Suppressor macrophage treated with lipopolysaccharide for 4 hours (primary cell): ENCODE measurements at places on chromosomes 2 and 18.

GRCh38 chr2:112754564-112754963 lies 9.8 kb downstream of the CKAP2L start:
- DNase-seq: peak; percentile 18

GRCh38 chr18:41024792-41025191 lies 930.2 kb upstream of the PIK3C3 start:
- no peak for DNase-seq

- peak; percentile 85 for DNase-seq
These were observed 34.9 kb downstream of the SLC38A11 start for GRCh38 chr2:164920430-164920829.

GRCh38 chr2:152464851-152465470 lies 130.0 kb downstream of the FMNL2 start:
- no peak for DNase-seq

GRCh38 chr2:68385220-68385906 lies 20.3 kb downstream of the PLEK start:
- peak; percentile 69 for DNase-seq

DNA sequence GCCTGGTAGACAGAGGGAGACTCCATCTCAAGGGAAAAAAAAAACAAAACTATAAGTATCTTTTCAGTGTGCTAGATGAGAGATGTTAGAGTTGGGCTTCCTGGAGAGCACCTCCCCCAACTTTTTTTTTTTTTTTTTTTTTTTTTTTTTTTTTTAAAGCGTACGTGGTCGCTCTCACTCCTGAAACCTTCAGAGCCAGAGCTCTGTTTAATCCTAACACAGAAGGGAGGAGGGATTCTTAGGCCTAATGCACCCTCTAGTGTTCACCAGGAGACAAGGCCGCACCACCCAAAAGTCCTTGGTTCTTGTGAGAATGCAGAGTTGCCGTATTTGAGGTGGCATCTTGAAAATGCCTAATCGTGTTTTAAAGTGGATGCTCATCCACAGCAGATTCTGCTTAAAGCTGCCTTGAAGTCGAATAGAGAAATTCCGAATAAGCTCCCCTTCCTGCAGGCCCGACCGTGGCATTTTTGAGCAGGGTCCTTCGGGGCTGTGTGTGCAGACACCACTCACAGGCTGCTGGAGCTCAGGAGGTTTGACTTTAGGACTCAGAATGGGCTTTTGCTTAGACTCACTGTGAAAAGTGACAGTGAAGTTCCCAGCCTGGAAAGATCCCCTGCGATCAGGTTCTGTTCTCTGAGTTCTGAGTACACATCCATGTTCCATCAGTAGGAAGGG lies 252.6 kb downstream of the AGAP1 start:
- peak; percentile 63 for DNase-seq

- DNase-seq: peak; percentile 73
These were observed 20.6 kb upstream of the ATRAID start for GRCh38 chr2:27191070-27191829.

DNA sequence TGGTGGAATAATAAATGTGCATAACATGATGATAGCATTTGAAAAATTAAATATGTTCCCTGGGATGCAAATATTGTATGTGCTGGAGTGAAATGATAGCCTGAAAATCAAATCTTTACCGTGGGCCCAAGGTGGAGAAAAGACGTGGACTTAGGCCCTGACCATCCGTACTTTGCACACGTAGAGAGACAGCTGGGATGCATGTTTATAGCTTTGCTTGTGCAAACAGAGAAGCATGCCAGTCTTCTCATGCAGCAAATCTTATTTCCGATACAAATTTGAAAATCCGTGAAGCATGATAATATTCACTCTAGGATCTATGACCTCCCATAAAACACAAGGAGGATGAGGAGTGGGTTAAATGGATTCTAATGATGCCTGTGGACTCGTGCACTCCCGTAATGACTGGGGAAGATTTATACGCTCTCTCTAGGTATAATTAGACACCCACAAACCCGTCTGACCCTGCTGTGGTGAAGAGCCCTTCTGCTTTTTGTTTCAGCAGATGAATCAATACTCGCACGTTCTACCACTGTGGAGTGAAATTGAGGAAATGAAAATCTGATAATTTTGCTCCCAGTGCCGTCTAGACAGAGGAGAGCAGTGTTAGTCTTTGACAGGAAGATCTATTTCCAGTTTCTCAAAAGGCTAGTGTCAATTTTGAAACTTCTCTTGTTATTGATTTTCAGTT lies 810.3 kb upstream of the SALL3 start:
- no peak for DNase-seq

DNA sequence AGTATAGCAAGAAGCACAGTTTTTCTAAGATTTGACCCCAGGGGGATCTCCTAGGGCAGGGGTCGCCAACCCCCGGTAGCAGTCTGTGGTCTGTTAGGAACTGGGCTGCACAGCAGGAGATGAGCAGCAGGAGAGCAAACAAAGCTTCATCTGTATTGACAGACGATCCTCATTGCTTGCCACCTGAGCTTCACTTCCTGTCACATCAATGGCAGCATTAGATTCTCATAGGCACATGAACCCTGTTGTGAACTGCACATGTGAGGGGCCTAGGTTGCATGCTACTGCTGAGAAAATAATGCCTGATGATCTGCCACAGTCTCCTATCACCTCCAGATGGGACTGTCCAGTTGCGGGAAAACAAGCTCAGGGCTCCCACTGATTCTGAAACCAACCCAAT lies 136.2 kb downstream of the RGPD3 start:
- no peak for DNase-seq

DNA sequence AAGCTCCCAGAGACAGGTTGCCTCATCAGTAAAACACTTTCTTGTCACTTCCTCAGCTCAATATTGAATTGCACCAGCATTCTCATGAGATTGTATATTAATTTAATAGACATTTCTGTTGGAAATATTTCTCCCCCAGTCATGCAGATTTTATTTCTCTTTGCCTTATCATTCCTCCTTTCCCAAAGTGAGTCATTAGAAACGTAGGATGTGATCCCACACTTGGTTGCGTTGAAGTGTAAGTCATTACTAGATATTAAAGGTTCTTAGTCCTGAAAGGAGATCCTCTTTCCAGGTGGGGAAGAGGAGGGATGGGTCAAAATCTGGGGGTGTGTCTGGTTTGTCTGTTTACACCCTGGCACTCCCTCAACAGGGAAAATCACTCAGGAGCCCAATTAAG lies 438.2 kb downstream of the SLC4A3 start:
- no peak for DNase-seq

- no peak for DNase-seq
These were observed 136.1 kb downstream of the GCA start for GRCh38 chr2:162480067-162480466.

GRCh38 chr2:26438526-26438925 lies 36.8 kb downstream of the DRC1 start:
- no peak for DNase-seq

- DNase-seq: no peak
These were observed 39.8 kb downstream of the SPRED2 start for GRCh38 chr2:65392609-65393008.

GRCh38 chr2:231810905-231811304 lies 24.7 kb downstream of the COPS7B start:
- no peak for DNase-seq

DNA sequence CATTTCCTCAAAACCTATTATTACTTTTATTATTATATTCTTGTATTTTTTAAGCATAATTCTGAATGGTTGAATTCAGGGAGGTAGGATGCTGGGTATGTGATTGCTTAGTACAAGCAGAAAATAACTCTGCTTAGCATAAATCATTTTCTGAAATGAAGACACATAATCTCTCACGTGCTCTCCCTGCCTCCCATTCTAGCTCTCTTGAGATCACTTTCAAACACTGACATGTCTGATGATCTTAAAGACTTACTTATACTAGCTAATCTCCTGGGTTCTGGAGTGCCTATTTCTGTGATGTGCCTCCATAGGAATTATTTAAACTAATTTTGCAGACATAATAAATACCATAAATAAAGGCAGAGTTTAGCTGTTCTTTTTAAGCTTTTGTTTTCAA lies 1136.0 kb downstream of the SUCLG1 start:
- no peak for DNase-seq

DNA sequence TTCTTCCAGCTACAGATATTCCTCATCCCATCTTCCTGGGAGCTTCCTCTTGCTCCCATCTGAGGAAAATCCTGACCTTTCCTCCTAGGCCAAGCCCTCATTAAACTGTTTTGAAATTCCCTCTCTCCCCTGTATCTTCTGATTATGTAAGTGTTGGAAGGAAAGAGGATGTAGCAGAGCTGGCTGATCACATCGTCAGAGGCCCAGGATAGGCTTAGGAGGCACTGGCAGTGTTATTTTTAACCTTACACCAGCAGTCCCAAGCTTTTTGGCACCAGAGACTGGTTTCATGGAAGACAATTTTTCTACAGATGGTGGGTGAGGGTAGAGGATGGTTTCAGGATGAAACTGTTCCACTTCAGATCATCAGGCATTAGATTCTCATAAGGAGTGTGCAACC lies 630.4 kb downstream of the EPHA4 start:
- no peak for DNase-seq

DNA sequence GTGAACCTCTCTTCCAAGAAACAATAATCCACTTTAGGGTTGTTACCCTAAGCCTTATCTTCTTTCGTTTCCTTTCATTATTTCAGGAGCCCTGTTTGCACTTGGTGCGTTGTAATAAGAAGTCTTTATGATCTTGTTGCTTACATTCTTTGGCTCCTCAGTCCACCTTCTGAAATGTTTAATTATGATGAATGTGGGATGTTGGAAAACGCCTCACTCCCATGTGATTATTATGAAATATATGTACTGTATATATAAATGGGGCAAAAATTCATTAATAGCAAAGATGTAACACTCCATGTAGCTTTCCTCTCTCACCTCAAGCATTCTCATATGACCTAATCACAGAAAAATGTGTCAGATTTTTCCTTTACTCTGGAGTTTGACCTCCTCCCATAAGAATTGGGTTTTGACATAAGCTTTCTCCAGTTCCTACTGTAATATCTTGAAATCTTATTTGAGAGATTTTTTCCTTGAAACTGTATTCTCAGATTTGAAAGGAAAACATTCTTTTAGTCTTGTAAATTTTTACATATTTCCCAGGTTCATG lies 397.2 kb upstream of the FANCL start:
- DNase-seq: no peak

DNA sequence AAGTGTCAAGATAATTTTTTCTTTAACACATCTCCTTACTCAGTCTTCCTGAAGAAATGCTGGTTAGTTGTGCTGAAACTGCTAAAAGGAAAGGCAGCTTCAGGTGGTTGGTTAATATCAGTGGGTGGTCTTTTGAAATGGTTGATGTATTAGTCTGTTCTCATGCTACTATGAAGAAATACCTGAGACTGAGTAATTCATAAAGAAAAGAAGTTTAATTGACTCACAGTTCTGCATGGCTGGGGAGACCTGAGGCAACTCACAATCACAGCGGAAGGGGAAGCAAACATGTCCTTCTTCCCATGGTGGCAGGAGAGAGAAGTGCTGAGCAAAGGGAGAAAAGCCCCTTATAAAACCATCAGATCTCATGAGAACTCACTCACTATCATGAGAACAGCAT lies 125.9 kb upstream of the CYRIA start:
- no peak for DNase-seq

DNA sequence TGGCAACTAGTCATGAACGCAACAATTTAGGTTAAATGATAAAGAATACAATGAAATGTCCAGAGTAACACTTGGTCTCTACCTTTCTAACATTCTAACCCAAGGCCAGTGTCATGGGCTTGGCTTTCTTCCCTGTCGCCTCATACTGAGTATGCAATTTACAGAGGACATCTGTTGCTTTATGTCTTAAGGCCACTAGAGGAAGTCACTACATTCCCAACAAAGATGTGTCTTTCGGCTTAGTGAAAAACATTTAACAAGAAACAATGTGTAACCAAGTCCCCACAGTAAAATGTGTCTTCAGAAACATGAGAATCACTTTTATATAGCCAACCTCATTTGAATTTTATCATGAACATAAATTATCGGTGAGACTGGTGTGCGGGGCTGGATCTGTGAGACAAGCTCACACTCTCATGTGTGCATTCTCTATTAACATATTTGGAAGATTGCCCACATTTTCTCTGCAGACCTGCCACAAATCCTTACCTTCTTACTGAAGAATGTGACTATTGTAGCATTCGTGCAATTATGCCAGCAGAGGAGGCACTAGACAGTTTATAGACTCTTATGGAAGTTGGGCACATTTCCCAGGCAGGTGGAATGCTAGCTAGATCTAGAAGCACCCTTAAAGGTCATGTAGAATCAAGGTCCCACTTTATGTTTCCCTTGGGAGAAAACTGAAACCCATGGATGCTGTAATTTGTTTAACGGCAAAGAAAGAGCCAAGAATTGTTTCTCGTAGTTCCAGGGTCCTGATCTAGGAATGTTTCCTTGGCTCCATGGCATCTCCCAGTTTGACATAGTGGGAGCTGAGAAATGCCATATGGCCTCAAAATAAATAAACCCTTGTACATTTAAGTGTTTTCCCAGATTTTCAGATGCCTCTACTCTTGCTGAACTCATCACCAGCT lies 101.8 kb downstream of the CD226 start:
- DNase-seq: no peak

DNA sequence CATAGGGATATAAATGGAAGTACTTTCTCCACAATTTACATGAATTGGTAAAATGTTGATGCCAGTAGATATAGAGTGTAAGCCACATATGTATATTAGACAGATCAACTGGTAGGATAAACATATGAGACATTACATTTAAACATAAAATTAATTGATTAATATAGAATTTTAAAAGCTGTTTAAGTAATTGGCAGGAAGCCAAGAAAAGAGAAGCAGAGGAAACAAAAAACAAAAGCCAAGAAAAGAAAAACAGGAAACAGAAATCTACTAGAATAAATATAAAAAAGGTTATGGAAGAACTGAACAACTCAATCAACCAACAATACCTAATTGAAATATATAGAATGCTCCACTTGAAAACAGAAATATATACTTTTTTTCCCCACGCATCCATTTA lies 920.1 kb upstream of the TMEFF2 start:
- no peak for DNase-seq

DNA sequence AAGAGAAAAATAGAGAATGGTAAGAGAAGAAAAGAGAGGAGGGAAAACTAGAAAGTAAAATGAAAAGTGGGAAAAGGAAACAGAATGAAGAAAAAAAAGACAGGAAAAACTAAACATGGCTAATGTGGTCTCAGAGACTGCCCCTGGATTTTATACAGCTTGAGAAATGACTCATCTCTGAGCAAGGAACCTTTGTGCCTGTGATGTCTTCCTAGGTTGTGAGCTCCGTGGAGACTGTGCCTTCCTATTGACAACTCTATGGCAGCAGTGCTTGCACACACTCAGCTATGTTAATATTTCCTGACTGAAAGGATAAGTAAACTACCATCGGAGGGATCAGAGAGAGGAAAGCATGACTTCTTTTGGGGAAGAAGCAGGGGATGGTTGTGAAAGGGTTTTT lies 203.8 kb downstream of the RDH14 start:
- no peak for DNase-seq

GRCh38 chr2:2940702-2941101 lies 436.9 kb downstream of the EIPR1 start:
- DNase-seq: no peak
